ENCODE measurements at places on chromosomes 5 and 9.

- no peak for DNase-seq
Measured at GRCh38 chr9:79962836-79963235, 391.1 kb downstream of the TLE4 start.

GRCh38 chr5:150236313-150236712 is 46.5 kb downstream of the SLC6A7 start:
- no peak for DNase-seq

- DNase-seq = no peak
Measured at GRCh38 chr5:125045646-125046045, 299.2 kb upstream of the ZNF608 start.

GRCh38 chr5:93018461-93018860 is 562.6 kb downstream of the NR2F1-AS1 start:
- DNase-seq = no peak

GRCh38 chr5:180332051-180332517 is 21.1 kb downstream of the GFPT2 start:
- no peak for DNase-seq

- DNase-seq = no peak
Measured at GRCh38 chr5:126120939-126121338, 302.3 kb upstream of the GRAMD2B start.

DNA sequence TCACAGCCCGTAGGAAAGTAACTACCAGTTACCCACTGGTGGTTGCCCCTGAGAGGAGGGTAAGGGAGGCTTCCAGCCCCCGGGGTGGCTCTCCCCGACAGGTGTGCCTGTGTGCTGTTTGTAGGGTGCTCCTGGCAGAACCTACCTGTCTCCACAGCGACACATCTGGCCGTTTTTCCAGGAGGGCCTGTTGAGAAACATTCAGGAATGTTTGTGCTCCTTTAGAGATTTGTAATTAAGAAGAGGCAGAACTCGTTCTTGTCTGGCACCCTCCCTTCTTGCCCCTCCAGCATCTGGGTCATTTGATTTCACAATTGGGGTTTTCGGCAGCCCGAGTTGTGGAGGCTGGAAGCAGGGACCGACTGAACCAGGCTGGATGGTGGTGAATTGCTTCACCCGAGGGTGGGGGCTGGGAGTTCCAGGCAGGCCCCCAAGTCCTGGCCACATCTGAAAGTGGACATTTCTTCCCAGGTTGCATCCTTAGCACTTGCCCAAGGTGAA is 74.2 kb downstream of the WWC1 start:
- DNase-seq = no peak

DNA sequence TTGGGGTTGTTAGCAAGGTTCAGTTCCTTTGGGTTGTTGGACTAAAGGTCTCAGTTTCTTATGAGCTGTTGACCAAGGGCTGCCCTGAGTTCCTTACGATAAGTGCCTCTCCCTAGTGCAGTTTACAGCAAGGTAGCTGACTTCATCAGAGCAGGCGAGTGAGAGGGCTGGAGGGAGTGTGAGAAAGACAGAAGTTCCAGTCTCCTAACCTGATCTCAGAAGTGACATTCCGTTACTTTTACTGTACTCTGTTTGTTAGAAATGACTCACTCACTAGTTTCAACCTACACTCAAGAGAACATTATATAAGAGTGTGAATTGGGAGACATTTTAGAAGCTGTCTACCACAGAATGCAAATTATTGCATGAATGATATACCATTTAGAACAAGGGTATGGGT is 21.2 kb upstream of the IL31RA start:
- DNase-seq = no peak

DNA sequence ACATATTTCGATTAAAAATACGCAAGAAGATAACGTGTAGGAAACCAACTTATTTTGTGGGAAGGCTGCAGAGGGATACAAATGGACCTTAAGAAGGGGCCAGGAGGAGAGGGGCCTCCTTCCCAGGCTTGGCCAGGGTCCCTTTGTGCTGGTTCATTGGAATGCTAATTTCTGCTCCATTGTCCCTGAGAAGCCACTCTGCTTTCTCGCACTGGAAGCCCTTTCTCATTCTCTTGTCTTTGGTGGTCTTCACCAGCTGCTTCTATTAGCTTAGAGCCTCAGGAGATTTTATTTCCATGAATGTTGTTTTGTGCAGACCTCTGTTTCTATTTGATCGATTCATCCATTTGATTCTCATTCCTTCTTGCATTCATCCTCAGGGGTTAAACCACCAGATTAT is 325.4 kb downstream of the TMEM38B start:
- no peak for DNase-seq

GRCh38 chr5:34005211-34005610 is 2.6 kb downstream of the AMACR start:
- no peak for DNase-seq

GRCh38 chr5:55037046-55037771 is 13.2 kb downstream of the GZMK start:
- DNase-seq = peak; percentile 90

GRCh38 chr5:77607324-77607723 is 31.2 kb downstream of the OTP start:
- DNase-seq = no peak

- no peak for DNase-seq
Measured at GRCh38 chr9:8287501-8287900, 487.9 kb upstream of the DMAC1 start.

DNA sequence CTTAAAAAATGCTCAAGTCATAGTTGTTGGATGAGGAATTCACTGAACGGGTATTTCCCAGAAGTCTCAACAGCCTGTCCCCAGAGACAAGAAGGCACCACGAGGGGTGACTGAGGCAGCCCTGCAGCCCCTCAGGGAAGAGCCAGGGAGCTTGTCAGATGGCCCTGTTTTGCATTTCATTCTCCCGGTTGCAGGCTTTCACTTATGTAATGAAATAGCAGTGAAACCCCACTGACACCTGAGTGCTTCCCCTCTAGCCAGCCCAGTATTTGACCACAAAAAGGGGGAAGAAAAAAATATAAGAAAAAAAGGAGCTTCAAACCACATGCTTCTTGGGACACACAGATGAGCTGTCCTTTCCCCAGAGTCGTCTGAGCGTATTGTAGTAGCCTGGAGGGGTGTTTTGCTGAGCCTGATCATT is 75.3 kb upstream of the IL12B start:
- DNase-seq = no peak

DNA sequence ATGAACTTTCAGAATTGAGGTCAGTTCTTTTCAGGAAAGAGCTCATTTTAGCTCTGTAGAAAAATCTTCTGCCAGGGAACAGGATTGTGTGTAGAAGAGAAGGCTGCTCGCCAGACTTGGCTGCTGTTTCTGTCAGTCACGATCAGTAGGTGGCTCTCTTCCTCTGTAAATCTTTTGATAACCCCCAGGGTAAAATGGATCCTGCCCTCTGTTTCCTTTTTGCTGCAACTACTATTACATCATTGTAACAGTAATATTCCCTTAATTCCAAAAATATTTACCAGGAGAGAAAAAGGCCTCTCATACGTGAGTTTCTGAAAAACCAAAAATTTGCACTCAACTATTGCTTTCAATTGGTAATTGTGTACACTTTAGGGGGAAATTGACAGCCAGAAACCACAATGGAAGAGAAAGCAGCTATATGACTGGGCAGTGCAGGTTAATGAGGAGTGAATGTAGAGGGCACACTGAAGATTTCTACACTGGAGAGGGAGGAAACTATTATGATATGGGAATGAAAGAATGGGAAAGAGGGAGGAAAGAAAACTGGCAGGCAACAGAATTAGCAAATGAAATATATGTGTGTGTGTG is 12.3 kb downstream of the IFNA21 start:
- peak; percentile 74 for DNase-seq

DNA sequence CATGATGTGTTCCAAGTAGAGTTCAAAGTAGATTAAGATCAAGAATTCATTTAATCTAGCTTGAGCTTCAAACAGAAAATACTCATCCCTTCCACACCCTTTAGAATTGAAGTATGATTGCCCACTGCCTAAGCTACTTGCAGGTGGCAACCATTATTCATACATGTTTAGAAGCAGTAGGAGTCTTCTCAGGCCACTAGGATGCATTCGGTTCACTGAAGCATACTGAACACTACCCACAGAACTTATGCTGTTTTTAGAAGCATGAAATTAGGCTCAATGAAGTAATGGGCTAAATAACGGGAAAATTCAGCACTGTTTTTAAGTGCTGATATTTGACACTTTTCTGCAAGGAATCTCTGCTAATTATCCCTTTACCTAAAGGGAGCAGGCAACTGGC is 263.4 kb downstream of the DEPDC1B start:
- no peak for DNase-seq

- DNase-seq = no peak
Measured at GRCh38 chr5:124519396-124519795, 227.0 kb downstream of the ZNF608 start.

DNA sequence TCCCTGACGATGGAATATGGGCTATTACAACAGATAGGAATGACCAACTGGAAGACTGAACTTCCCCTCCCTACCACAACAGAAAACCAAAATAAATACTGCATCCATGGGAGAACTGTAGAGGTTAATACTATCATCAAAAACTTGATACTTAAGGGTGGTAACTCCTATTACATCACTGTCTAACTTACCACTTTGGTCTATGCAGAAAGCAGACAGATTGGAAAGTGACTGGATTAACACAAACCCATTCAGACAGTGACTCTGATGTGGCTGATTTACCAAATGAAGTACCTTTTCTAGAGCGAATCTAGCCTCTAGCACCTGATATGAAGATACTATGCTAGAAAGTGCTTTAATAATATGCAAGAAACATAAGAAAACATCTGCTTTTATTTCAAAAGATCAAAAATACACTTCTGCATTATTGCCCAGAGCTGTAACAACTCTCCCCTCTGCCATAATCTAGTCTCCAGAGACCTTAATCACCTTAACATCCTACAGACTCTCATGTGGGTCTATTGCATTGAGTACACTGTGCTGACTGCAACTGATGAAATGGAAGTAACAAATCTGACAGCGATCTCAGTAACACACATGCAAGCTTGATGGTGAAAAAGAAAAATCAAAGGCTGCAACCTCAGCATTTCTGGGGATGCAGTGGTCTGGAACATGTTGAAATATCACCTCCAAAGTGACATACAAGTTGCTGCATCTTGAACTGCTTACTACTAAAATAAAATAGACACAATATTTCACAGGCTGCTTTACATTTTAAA is 62.7 kb downstream of the EPB41L4A start:
- no peak for DNase-seq

DNA sequence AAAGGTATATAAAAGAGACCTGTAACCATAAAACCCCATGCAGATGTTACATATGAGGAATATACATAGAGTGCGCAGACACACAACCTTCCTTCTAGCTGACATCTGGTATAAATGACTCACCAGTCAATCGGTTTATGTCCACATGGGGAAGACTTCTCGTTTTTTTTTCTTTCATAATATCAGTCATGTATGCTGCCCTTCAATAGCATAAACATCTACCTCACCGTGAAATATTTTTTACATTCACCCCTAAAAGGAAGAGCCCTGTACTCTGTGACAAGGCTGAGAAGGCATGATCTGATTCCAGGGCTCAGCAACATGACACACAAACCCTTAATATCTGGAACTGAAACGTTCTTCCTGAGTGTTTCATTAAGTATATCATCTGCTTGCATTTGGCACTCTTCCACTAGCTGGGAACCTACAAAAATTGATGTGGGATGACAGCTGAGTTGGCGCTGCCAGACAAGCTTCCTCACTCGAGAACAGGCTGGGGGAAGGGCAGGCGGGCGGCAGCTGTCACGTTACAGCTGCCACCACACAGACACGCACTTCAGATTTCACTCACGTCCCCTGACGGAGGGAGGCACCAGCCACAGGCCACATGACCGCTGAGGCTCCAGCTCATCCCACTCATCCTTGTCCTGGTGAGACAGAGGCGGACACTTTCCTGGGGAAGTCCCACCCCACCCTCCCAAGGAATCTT is 74.2 kb downstream of the SHB start:
- DNase-seq = peak; percentile 64

DNA sequence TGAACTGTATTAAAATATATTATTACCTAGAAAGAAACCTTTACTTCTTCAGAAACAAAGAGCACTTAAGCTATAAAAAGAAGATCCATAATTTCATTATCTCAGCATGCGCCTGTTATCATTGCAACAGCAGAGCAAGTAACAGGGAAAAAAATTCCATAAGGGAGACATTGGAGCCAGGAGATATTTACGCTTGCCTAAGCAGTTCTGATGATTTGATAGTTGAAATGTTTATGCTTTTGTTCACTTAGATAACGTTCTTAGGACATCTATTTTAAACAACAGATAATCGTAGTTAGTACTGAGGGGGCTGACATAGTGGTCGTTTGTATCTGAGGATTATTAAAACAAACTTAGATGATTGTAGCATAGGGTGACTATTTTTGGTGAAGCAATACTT is 252.5 kb downstream of the NNT start:
- DNase-seq = no peak
